ENCODE measurements at places on chromosomes 5 and 9.

- peak; percentile 84 for DNase-seq
These were observed 72.9 kb downstream of the BAAT start for GRCh38 chr9:101311758-101312420.

- DNase-seq: no peak
These were observed 169.0 kb upstream of the PITX1 start for GRCh38 chr5:135203019-135203418.

DNA sequence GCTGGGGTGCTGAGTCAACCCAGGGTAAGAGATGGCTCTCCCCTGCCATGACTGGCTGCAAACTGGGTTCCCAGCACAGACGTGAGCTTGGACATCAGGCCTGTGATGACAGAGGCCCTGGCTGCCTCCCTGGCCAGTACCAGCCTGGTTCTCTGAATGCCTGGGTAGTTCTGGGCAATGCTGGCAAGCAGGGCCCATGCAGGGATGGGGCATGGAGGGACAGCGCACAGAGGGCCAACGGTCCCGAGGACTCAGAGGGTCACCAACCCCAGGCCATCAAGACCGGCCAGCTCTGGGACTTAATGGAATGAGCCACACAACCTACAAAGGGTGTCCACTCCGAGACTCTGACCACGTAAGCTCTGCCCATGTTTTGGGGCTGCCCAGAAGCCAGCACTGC lies 241.4 kb downstream of the FSTL4 start:
- DNase-seq: no peak

- DNase-seq: no peak
These were observed 74.0 kb downstream of the PCSK5 start for GRCh38 chr9:75964427-75964826.

DNA sequence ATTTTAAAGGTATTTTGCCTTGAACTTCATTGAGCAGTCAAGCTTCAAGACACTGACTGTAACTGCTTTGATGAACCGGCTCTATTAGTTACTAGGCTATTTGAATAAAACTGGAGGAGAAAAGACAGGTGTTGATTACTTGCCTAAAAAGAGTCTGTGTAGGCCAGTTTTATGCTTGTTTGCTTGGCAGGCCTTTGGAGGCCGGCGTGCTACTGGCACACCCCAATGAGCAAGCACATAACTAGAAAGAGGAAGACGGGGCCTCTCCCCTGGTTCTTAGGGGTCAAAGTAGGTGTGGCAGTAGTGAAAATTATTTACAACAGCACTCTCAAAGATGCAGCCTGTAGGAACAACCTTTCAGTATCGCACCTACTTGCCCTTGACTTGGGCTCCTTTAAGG lies 2.1 kb upstream of the ZFR start:
- no peak for DNase-seq

GRCh38 chr9:75063556-75064305 lies 24.2 kb downstream of the NMRK1 start:
- no peak for DNase-seq

DNA sequence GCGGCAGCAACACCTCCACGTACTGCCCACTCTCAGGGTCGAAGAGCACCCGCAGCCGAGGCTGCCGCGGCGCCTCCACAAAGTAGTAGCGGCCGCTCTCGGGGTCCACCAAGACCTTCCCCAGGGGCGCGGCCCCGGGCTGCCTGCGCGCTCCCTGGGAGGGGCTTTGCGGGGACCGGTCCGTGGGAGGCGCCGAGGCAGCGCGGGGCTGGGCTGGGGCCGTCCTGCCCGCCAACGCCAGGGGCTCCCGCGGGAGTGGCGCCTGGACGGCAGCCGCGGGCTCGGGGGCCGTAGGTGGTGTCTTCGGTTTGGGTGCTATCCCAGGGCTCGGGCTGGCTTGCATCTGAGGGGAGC lies 2.6 kb upstream of the MZB1 start:
- no peak for DNase-seq

DNA sequence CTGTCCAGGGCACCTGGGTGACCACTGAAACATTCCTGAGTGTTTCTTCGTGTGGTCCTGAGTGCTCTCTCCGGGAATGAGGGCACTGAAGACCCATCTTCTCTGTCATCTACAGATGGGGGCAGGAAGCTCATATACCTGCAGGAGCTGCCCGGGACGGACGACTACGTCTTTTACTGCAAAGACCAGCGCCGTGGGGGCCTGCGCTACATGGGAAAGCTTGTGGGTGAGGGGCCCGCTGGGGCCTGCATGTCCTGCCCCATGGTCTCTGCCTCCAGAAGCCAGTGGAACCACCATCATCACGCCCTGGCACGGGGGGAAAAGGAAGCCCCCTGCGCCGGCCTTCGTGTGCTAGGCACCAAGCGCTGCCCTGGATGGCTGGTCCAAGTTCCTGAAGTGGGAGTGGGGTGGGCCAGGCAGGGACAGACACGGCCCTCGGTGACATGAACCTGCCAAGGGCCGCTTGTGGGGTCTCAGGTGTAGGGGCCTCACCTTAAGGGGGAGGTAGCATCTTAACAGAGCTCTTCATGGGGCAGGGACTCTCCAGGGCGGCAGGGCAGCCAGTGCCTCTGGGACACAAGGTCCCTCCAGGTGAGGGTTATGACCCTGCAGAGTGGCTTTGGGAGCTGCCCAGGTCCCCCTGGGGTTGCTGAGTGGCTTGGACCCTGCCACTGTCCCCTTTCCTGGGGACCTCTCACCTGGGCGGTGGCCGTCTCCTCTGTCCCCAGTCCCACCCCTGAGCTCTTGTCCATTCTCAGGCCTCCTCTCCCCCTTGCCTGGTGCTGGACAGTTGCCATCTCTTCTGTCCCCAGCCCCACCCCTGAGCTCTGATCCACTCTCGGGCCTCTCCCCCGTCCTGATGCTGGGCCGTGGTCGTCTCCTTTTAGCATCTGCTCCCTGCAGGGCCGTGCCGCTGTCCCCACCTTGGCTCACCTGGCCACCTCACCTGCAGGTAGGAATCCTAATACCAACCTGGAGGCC lies 2.1 kb downstream of the OBP2A start:
- DNase-seq: no peak

- DNase-seq: no peak
These were observed 37.0 kb upstream of the TAF1L start for GRCh38 chr9:32672469-32672868.

GRCh38 chr5:93926831-93927620 lies 185.6 kb upstream of the POU5F2 start:
- no peak for DNase-seq

DNA sequence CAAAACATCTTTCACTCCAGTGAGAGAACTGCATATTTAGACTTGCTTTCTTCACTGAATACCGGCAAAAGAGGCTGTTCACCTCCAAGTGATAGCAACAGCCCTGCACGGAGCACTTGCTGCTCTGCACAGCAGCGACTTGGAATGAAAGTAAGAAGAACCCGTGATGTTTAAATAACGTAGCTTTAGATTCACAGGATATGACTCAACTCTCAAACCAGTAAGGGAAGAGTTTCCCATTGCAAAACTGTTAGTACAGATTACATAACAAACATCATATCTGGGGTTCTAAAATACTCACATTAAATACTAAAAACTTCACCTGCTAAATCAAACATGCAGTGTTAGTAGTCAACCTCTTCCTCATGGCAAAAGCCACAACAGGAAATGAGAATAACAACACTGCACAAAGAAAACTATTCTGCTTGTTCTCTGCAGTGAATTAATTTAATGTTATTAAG lies 203.4 kb downstream of the MCTP1 start:
- no peak for DNase-seq

DNA sequence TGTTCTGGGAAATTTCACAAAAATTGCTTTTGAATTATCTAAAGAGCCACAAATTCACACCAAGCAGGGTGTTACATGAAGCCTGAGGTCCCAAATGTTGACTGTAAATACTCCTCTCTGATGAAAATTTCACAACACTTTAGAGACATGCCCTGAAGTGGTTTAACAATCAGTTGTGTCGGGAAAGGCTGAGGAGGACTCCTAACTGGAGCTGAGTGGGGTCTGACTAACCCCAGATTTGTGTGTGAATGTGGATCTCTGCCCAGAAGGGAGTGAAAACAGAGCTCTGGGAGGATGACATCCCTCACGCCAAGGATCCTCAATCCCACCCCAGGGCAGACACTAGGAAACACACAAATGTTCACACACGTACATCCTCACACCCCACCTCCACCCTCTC lies 31.1 kb upstream of the GRXCR2 start:
- no peak for DNase-seq

DNA sequence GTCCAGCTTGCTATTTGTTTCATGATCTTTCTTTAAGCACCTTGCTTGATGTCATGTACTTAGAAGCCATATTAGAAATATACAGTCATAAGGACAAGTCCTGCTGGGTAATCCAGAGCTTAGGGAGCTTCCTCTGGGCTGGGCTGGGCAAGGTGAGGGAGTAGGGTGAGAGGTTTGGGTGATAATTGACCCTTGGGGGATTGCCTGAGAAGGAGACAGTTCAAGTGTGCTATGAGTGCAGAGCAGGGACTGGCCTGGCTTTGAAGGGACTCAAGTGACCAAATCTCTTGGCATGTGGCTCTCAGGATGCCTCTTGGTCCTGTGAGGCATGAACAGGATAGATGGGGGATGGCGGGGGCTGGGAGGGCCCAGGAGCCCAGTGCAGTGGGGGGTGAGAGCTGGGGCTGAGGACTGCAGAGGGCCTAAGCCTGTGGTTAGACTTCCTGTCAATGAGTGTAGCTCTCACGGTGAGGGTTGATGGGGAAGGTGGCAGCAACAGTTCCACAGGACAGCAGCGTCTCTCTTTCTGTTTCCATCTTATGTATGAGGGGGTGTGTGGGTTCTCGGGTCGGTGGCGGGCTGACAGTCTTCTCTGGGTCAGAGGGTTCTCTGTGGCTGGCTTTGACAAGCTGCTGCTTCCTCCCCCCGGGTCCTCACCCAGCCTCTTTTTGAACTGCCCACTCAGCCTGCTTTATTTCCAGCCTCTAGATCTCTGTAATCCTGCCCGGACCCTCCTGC lies 53.5 kb downstream of the RGS3 start:
- no peak for DNase-seq

GRCh38 chr5:80864706-80865435 lies 95.3 kb upstream of the RASGRF2 start:
- no peak for DNase-seq

GRCh38 chr5:177256296-177256695 lies 47.2 kb downstream of the RAB24 start:
- DNase-seq: no peak

DNA sequence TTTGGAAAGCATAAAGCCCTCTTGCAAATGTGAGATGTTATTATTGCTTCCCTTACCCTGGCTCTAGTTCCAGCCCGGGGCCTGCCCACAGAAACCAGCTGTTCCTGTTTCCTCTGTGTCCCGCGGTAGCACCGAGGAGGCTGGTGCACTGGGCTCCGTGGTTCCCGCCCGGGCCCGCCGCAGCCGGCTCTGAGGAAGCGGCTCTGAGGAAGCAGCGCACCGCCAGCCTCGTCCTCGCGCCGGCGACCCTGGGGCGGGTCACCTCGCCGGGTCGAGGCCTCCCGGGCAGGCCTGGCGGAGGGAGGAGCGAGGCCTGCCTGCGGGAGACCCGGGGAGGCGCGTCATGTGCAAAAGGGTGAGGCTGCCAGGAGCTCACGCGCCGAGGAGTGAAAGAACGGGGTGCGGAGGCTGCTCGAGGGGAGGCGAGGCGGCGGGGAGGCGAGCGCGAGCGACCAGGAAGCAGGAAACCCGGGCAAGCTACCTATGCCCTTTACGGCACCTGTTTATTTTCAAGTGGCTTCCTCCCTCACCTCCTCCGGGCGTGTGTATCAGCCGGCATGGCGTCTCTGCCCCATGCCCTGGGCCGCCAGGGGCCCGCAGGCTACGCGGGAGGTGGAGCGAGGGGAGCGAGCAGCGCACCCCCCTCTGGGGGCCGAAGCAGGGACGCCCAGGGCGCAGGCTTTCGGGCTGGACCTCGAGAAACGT lies 61.3 kb upstream of the MEGF10 start:
- peak; percentile 43 for DNase-seq

- DNase-seq: no peak
These were observed 125.8 kb upstream of the SLC44A1 start for GRCh38 chr9:105118636-105119035.
